ENCODE measurements at places on chromosomes 16 and 17.

DNA sequence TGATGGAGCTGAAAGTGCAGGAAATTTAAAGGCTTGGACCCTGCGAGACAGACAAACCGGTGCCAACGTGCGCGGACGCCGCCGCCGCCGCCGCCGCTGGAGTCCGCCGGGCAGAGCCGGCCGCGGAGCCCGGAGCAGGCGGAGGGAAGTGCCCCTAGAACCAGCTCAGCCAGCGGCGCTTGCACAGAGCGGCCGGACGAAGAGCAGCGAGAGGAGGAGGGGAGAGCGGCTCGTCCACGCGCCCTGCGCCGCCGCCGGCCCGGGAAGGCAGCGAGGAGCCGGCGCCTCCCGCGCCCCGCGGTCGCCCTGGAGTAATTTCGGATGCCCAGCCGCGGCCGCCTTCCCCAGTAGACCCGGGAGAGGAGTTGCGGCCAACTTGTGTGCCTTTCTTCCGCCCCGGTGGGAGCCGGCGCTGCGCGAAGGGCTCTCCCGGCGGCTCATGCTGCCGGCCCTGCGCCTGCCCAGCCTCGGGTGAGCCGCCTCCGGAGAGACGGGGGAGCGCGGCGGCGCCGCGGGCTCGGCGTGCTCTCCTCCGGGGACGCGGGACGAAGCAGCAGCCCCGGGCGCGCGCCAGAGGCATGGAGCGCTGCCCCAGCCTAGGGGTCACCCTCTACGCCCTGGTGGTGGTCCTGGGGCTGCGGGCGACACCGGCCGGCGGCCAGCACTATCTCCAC, at the start of gene NOG:
Gene NOG, plus strand, starts transcription at position 54 of the 674 bp plus-strand sequence. Its CDS starts 525 bp downstream, at position 579.
- no peak for DNase-seq

DNA sequence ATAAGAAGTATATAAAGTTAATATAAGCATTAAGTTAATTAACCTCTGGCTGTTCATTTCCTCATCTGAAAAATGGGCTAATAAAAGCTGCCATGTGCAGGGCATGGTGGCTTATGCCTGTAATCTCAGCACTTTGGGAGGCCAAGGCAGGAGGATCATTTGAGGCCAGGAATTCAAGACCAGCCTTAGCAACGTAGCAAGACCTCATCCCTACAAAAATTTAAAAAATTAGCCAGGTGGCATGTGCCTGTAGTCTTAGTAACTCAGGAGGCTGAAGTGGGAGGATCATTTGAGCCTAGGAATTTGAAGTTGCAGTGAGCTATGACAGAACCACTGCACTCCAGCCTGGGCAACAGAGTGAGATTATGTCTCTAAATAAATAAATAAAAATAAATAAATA, 40.6 kb upstream of the MMD start:
- DNase-seq = no peak

GRCh38 chr17:42553866-42554249, 1.1 kb downstream of the HSD17B1 start:
- no peak for DNase-seq

DNA sequence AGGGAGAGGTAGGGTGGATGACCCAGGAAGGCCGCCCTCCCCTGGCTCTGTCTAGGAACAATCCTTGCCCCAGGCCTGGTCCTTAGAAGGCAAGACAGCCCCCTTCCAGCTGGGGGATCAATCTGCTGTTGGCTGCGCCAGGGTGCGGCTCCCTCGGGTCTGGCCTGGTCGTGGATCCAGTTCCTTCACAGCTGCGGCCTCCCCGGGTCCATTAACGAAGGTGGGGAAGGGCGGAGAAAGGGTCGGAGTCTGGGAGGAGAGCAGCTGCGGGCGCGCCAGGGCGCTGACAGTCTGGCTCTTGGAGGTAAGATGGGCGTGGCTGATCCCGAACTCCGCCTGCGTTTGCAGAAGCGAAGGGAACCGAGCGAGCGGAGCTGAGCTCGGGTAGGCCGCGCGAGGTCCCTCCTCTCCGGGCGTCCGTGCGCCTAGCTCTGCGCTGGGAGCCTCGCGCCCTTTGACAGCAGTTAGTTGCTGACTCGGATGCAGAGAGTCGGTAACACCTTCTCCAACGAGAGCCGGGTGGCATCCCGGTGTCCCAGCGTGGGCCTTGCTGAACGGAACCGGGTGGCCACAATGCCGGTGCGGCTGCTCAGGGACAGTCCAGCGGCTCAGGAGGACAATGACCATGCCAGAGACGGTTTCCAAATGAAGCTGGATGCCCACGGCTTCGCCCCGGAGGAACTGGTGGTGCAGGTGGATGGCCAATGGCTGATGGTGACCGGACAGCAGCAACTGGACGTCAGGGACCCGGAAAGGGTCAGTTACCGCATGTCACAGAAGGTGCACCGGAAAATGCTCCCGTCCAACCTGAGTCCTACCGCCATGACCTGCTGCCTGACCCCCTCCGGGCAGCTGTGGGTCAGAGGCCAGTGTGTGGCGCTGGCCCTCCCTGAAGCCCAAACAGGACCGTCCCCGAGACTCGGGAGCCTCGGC, at the start of gene HSPB9:
Gene HSPB9, plus strand, starts transcription at position 434 of the 933 bp plus-strand sequence. Its CDS starts 47 bp downstream, at position 481.
- no peak for DNase-seq

DNA sequence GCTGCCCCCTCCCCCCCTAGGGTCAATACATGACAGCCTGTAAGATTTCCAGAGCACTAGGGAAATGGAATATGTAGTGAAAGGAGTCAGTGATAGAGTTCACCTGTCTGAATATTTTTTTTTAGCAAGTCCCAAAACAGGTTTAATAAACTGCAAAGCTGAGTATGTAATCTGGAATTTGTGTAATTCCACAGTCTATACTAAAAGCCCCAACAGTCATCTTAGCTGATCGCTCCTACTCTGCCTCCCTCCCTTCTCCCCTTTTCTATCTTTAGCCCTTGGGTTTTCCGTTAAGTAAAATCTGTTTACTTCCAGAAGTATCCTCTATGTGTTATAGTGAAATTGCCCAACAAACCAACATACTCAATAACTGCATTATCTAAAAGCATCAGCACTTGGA, 3.5 kb downstream of the CDH13 start:
- no peak for DNase-seq

- no peak for DNase-seq
Measured at GRCh38 chr17:9259419-9259818, 238.1 kb downstream of the NTN1 start.

DNA sequence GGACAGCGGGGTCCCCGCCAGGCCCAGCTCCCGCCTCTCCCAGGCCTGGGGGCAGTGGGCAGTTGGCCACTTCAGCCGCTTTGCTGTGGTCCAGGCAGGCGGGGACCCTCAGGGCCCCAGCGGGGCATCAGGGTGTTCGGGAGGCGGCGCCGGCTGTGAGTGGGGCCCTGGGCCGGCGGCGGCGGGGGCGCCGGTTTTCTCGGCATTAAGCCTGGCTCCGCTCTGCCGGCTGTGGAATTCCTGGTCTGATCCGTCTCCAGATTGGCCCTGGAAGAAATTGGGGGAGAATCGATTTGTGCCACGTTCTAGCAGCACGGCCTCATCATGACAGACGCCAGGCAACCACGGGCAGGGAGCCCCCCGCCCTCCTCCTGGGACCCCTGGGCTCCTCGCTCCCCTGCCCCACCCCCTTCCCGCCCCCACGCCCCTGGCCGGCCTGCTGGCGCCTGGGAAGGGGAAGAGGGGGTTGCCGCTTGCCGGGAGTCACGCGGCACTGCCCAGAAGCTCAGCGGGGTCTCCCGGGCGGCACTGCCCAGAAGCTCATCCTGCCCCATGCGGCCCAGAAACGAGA, 28.6 kb upstream of the SSTR5 start:
- DNase-seq = no peak

DNA sequence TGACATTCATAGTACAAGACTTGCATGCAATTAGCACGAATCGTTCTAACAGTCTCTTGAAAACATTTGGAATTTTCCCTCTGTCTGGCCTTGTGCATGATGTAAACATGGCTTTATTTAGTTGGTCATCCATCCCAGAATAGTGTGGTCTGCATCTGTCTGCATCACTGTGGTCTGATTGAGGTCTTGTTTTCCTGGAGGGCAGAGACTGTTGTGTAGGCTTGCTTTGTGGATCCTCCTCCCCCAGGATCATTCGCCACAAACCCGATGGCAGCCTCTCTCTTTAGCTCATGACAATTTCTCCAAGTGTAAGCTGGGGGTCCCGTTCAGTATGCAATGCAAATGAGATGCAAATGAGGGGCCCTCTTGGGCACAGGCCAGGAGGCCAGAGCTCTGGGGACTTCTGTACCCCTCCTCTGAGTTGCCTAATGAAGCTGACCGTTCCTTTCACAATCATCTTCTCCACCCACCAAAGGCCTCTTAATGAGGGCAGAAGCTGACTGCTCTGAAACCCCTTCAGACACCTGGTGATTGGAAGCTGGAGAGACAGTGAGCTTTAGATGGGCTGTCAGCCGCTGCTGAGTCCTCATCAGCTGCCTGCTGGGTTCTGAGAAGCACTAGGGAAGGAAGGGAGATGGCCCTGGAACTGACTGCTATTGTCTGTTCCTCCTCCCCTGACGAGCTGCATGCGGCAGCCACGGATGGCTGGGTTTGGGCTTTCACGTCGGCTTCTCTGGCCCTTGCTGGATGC, 201.2 kb upstream of the CACNG3 start:
- no peak for DNase-seq

All from skeletal muscle cell (primary cell).